Stimulated activated CD8-positive, alpha-beta memory T cell treated with anti-CD3 and anti-CD28 coated beads, Interleukin-7, amount 100 ng/mL, for 1 hour (primary cell): ENCODE measurements at places on chromosomes 2 and 18.

DNA sequence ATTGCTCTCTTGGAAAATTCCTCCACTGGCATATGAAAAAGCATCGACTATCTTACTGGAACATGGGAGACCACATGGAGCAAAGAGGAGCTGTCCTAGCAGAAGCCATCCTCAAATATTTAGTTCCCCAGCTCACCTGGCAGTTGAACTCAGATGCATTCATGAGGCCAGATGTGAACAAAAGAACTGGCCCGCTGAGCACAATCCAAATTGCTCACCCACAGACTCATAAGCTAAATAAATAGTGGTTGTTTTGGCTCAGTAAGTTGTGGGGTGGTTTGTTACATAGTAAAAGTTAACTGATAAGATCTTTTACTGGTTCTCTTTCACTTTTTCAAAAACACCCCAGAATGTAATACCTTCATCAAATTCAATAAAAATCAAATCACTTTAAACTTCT is 108.6 kb upstream of the CWC22 start:
- no peak for DNase-seq

DNA sequence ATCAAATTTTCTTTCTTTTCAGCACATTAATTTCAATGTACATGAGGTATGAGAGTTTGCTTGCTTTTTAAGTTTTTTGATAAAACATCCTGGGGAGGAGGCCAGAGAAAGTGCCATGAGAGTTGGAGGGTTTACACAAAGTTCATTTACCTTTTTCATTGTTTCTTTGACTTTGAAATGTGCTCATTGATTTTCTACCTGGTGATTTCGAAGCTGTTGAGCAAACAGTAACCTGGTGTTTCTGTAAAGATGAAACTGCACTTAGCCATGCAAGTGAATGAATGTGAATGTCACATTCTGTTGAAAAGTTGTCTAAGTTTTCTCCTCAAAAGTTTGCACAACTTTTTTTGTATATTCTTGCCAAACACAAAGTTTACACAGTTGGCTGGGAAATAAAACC is 797.0 kb downstream of the METTL4 start:
- DNase-seq: no peak

- no peak for DNase-seq
These were observed 636.9 kb downstream of the LRP1B start for GRCh38 chr2:141493936-141494335.

- DNase-seq: no peak
These were observed 67.1 kb downstream of the PRELID3A start for GRCh38 chr18:12474876-12475275.

- no peak for DNase-seq
These were observed 145.8 kb downstream of the TRIB2 start for GRCh38 chr2:12862541-12862940.

- DNase-seq: no peak
These were observed 63.7 kb downstream of the EDAR start for GRCh38 chr2:108925286-108925685.

GRCh38 chr2:162017233-162017632 is 56.8 kb downstream of the DPP4 start:
- no peak for DNase-seq

DNA sequence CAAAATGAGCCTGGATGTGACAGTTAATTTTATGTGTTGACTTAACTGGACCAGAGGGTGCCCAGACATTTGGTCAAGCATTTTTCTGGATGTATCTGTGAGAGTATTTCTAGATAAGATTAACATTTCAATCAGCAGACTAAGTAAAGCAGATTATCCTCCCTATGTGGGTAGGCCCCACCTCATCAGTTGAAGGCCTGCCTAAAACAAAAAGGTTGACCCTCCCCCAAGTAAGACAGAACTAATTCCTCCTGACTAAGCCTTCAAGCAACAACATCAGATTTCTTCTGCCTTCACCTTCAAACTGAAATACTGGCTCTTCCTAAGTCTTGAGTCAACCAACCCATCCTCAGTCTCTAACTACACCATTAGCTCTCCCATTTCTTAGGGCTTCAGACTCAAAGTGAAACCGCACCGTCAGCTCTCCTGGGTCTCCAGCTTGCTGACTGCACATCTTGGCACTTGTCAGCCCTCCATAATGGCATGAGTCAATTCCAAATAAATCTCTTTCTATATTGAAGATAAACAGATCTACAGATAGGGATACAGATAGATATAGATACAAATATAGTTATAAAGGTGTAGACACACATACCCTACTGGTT is 47.9 kb downstream of the MEMO1 start:
- DNase-seq: no peak

GRCh38 chr18:36724169-36724568 is 104.6 kb downstream of the TPGS2 start:
- no peak for DNase-seq

DNA sequence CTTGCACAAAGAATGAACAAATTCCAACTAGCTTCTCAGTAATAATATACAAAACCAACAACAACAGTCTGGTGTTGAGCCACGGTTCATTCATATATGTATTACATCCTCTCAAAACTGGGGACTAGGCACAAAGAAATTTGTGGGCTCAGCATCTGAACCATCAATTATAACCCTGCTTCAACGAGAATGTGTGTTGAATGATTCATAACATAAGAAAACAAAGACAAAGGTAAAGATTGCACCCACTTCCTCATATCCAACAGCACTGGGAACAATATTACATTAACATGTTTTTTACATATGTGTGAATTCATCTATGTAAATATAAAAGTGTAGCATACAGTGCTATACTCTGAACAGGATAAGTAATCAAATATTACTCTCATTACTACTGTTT is 144.8 kb downstream of the CDH2 start:
- DNase-seq: no peak

- DNase-seq: no peak
These were observed 18.0 kb downstream of the SUCLG1 start for GRCh38 chr2:84441036-84441435.

DNA sequence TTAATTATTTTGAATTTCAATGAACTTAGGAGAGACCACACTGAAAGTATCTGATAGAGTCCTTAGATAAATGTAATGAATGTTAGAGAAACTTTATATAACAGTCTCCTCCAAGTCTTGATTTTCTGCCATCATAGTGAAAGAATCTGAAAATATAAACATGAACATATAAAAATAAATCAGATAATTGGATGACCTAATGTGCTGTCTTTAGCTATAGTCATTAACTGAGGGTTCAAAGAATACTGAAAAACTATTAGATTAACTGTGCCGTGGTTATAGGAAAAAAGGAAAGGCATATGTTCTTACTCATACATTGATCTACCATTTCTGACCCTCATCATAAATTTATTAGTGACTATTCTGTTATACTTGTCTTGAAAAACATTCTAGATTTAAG is 47.0 kb upstream of the SPAG16 start:
- DNase-seq: no peak

DNA sequence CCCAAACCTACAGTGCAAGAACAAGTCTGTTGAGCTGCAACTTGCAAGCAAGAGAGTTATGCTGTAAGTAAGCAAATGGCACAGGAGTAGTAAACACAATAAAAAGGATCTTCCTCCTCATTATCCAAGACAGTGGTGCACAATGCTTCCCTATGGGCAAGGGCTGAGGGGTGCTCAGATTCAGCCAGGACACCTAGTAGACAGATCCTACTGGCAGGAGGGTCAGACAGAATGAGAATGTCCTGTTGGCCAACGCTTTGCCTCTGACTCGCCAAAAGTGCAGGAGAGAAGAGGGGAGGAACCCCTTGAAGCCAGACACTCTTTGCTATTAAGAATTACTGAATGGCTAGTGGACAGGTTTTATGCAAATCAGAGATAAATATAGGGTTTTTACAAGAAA is 280.4 kb upstream of the SESTD1 start:
- no peak for DNase-seq

DNA sequence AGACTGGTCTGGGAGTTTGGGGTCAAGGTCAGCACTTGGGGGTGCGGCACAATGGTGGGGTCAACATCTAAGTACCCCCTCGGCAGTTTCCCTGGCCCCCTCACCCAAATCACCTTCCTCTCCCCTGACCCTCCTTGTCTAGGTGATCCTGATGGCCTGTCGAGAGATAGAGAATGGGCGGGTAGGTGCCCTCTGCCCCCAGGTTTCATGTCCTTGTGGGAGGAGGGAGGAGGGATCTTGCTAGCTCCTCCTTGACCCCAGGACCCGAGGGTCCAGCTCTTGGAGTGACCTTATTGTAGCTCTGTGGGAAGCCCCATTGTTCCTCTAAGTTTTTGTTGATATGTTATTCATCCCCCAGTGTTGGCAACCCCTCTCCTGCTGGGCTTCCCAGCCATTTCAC is 3.6 kb downstream of the PTPN18 start:
- no peak for DNase-seq

DNA sequence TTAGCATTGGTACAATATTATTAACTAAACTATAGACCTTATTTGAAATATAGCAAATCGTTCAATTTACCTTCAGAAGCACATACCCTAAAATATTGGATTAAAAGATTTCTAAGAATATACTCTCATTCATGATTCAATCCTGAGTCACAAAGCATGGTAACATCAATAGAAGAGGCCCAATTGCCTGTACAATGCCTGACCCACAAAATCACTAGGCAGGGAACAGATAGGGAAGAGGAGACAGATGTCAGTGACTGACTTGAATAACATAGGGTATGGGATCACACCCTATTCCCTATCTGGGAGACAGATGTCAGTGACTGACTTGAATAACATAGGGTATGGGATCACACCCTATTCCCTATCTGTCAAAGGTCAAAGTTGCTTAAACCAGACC is 611.6 kb upstream of the VRK2 start:
- no peak for DNase-seq

GRCh38 chr2:162929571-162929970 is 91.0 kb upstream of the KCNH7 start:
- DNase-seq: no peak

GRCh38 chr2:168145011-168145410 is 102.4 kb downstream of the STK39 start:
- no peak for DNase-seq

GRCh38 chr18:37407571-37407970 is 158.0 kb downstream of the CELF4 start:
- DNase-seq: no peak

DNA sequence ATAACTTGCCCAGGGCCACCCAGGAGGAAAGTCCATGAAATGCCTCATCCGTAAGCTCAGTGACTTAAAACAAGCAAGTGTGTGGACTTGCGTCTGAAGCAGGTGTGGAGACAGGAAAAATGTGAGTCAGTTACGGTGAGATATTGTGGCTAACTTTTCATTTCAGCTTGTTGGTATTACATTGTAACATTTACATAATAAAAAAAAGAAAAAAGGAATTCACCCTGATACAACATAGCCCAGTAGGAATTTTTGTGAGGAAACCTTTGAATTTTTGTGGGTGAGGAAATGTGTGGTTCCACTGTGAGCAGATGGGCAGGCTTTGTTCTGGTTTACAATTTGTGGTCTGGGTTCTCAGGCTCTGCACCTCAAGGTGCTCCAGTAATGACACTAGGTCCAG is 33.7 kb upstream of the LYPD6B start:
- no peak for DNase-seq

DNA sequence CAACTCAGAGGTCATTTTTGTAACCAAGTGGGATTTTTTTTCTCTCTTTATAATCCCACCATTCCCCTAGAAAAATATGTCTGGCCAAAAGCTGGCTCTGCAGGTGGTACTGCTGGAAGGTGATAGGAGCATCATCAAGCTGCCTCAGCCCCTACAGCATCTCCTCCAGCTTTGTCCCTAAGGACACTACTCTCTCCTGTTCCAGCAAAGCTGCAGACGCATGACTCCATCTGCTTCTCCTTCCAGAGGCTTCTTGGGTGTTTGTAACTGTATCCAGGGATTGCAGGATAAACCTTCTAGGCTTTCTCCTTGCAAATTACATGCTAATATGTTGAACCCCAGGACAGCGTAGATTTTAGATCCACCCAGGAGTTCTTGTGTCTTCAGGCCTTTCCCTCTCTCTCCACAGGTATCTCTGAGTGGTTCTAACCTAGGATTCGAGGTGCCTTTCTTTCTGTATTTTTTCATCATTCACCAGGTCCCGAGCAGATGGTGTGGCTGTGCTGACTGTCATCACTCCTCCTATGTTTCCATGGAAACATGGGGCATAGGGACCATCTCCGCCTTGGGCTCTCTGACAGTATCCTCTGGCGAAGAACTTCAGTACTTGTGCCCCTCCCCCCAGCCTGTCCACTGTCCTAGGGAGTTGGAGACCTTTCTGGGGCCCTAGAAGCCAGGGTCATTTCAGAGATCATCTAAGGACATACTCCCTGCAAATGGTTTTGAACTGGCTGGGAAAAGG is 34.3 kb downstream of the AFF3 start:
- no peak for DNase-seq

DNA sequence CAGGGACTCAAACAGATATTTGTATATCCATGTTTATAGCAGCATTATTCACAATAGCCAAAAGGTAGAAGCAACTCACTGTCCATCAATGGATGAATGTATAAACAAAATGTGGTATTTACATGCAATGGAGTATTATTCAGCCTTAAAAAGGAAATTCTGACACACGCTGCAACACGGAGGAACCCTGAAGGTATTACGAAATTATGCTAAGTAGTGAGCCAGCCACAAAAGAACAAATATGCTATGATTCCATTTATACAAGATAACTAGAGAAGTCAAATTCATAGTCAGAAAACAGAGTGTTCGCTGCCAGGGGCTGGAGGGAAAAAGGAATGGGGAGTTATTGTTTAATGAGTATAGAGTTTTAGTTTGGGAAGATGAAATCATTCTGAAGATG is 61.0 kb upstream of the CDKL4 start:
- DNase-seq: no peak

- no peak for DNase-seq
These were observed 10.6 kb downstream of the SCN3A start for GRCh38 chr2:165193178-165193777.

GRCh38 chr18:8423051-8423557 is 186.1 kb upstream of the RAB12 start:
- DNase-seq: no peak

DNA sequence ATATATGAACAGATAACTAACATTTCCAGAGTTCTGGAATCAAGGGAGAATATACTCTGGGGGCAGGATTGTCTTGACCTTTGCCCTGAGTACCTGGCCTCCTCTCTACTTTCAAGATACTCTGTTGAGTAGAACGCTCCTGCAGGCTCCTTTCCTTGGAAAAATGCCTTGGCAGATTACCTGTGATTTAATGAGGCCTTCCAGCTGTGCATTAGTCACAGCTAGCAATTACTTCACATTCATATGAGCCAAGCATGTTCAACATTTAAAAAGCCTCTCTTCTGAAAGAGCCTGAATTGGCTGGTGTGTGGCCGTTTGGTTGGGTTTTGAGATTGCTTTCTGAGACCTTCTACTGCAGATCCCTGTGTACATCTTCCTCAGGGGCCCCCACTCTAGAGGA is 142.2 kb downstream of the PLCL1 start:
- DNase-seq: no peak

DNA sequence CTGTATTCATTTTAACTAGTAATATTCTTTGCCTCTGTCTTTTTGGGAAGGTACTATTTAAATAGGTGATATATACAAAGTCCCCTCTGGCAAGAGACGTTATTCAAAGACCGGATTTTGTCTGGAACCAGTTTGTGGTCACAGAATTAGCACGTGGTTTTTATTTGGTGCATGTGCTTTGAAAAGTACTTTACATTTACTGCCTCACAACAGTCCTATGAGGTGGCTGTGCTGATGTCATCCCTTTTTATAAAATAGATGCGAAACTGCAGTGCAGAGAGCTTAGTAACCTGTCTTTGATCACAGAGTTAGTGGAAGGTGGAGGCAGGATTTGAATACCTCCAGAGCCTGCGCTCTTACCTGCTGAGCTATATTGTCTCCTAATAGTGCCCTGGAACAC is 4.0 kb downstream of the LPIN1 start:
- no peak for DNase-seq
